Stimulated activated CD8-positive, alpha-beta memory T cell treated with anti-CD3 and anti-CD28 coated beads, Interleukin-7, amount 100 ng/mL, for 4 hours (primary cell): ENCODE measurements at places on chromosomes 4 and X.

- no peak for DNase-seq
These were observed 42.6 kb upstream of the NKX1-1 start for GRCh38 chr4:1448589-1449420.

- DNase-seq = no peak
These were observed 885.7 kb upstream of the ADGRL3 start for GRCh38 chr4:60314416-60314815.

DNA sequence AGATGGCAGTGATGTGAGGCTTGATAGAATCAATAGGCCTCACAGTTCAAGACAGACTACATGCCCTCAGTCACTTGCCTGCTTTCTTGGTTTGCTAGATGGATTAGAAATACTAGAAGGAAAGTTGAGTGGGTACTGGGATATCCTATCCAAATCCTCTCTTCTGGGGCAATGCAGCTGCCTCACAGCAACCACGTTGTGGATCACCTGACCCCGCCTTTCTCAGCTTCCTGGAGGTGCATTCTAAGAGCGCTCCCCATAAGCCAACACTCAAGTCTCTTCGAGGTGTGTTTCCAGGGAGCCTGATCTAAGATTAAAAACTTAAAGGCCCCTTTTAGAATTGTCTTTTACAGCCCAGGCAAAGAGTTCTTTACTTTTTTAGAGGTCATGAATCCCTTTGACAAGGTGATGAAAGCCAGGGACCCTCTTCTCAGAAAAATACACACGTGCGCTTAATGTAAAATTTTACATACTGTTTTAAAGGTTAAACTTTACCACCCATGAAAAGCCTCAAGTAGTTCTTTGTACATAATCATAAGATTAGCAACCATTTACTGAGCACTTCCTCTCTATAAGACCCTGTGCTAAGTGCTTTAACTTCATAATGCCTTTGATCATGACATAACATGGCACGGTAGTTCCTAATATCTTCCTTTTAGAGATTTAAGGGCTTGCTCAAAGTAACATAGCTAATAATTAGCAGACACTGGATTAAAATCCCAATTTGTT is 840 bp upstream of the RPL34 start:
- DNase-seq = peak; percentile 7

DNA sequence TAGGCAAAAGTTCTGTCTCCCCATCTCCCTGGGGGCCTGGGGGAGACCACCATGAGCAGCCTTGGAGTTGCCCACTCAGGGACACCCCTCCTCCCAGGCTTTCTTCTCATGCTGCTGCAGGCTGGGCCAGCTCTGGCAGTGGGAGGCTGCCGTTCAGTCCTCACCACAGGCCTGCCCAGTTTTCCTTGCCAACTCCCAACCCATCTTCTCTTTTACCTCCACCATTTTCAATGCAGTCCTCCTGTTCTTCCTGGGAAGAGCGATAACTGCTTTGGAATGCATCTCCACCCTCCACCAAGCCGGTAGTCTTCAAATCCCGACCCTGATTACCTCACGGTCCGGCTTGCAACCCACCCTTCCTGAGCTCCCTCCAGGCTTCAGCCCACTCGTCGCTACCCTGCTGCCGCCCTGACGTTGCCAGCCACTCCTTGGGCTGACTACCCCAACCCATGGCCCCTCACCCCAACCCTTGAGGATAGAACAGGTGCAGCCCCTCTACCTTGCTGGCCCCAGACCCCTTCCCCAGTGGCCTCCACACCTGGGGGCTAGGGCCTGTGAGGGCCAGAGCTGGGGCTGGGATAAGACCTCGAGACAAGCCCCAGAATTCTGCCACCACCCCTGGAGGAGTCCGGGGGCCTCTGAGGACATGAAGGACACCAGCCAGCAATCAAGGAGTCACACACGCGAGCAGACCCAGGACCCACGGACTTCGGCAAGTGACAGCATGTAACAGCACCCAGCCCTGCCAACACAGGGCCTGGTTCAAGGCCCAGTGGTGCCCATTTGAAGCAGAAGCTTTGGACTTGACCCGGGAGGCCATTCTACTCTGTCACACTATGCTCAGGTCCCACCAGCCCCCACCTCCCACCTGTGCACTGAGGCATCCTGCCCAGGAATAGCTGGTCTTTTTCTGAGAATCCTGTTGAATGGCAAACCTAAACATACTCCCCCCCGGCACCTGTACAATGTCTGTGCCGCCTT is 9.2 kb downstream of the WDR1 start:
- DNase-seq = no peak

- no peak for DNase-seq
These were observed 77.1 kb upstream of the PABPC4L start for GRCh38 chr4:134278675-134279074.

DNA sequence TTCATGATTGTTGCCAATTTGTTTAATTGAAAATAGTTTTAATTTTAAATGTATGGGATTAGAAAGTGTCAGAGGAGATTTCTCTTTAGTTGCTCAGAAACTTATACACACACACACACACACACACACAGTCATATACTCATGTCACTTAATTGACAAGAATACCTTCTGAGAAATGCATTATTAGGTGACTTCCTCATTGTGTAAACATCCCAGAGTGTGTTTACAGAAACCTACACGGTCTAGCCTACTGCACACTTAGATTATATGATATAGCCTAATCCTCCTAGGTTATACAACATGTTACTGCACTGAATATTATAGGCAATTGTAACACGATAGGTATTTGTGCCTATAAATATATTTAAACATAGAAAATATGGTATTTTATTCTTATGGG is 1327.4 kb downstream of the FSTL5 start:
- no peak for DNase-seq

- no peak for DNase-seq
These were observed 21.4 kb upstream of the CLGN start for GRCh38 chr4:140448830-140449229.

DNA sequence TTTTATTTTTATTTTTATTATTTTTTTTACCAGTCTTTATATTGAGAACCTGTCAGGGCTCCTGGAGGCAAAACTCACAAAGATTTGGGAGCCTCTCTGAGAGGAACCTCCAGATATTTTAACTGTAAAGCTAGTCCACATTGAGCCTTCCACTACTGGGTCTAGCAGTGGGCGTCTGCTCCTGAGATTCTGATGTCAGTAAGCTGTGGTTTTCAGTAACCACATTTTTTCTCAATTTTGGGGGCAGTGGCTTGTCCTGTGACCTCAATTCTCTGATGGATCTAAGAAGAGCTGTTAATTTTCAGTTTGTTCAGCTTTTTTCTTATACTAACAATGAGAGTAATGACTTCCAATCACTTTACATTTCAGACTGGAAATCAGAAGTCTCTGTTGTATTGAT is 23.6 kb upstream of the GPRASP1 start:
- no peak for DNase-seq

DNA sequence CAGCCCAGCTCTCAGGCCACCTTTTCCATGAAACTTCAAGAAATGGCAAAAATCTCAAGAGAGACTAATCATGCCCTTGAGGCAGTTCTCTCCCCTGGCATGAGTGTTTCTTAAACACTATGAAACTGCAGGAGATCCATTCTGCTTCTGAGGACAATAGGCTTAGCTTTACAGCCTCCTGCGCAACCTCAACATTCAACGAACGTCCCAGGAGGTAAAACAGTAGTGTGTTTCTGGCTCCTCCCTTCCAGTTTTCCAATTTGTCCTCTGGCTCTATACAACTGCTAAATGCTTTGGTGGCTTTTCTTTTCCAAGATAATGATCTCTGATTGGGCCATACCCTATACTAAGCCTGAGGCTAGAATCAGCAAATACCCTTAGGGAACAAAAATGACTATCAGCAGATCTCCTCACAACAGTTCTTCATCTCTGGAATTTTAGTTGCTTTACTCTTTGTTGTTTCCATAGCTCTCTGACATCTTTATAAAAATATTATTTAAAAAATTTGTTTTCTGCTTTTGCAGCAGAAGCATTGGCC is 87.0 kb upstream of the FAT1 start:
- no peak for DNase-seq

DNA sequence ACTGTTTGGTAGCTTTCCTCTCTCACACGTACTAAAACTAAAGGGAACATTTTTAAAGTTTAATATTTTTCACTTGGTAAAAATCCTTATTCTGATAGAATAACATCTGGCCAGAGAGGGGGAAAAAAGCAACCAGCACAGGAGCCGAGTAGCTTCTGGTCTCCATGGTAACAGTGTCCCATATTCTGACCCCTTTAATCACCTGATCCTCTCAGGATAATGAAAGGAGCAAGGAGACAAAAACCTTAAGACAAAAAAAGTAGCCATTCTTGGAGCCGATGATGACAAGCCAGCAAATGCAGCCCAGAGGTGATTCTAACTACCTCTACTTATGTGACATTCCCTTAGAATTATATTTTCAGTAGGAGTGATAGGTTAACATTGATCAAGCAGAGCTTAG is 126.6 kb downstream of the SLC39A8 start:
- no peak for DNase-seq
